ENCODE measurements at places on chromosomes 3 and 15. TPM values are rescaled to one million over a fixed set of nuclear protein-coding genes. Genes with fewer than 3 reads are reported as not detected.

DNA sequence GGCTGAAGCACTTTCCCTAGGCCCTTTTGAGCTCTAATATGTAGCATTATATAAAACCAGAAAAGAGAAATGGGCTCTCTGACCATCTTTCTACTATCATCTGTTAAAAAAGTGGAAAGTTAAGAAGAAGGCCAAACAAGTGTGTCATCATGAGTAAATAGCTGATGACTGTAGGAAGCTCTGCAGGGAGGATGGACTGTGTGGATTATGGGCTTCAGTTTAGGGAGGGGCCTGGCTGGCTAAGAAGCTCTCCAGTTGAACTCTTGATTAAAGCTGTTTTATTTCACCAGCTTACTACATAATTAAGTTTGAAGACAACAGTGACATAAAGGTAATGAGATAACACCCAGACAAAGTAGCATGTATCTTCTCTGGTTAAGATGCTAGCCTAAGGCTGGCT lies 30.6 kb downstream of the INTS14 start:
- peak; percentile 75 for DNase-seq

GRCh38 chr3:108524537-108524936 lies 14.1 kb upstream of the MYH15 start:
- DNase-seq: no peak

DNA sequence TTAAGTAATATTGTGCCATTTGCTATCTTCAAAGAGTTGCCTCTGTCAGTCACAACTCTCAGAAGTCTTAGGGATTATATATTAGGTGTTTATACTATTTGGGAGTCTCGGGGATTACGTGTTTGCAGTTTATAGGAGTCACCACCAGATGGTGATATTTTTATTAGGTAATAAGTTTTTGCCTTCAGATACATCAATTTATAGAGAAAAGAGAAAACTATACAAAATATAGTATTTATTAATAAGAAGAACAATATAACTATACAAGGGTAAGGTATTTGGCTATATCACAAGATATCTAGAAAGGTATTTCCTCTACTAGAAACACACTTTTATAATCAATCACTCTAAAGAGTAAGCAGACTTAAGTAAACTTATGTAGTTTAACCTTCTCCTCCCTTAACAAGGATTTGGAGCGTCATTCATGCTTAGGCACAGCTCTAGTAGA lies 10.7 kb upstream of the DHX36 start:
- DNase-seq: peak; percentile 38

DNA sequence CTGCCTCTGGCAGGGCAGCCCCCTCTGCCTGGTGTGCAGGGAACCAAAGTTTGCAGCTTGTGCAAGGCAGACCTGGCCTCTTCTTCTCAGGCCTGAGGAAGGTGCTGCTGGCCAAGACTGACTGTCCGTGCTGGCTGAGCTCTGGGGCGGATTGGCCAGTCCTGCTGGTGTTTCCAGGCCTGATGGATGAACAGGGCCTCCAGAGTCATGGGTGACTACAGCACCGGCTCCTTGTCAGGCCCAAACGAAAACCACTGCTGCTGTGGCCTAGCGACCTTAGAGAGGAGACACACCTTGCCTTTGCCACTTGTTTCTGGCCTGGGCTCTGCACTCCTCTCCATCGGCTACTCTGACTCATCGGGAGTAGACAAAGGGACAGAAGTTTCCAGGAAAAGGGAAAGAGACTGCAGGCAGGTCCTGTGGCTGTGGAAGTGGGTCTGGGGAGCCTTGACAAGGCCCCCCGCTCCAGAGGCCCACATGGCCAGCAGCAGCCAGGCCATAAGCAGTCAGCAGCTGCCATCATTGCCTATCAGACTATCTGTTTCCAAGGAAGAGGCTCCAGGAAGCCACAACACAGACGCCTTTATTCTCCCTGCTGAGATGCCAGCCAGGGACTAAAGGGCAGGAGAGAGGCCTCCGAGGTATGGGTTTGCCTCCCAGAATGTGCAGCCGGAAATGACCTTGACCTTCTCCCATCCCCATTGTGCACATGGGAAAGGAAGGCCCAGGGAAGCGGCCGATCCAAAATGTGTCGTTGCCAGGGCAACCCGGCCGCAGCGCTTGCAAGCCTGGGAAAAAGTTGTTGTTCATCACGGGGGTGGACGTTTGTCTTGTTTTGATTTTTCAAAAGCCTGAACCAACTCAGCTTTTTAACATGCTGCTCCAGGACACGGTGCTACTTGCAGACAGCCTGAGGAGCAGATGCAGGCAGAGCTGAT lies 160.5 kb downstream of the CHSY1 start:
- DNase-seq: peak; percentile 79

DNA sequence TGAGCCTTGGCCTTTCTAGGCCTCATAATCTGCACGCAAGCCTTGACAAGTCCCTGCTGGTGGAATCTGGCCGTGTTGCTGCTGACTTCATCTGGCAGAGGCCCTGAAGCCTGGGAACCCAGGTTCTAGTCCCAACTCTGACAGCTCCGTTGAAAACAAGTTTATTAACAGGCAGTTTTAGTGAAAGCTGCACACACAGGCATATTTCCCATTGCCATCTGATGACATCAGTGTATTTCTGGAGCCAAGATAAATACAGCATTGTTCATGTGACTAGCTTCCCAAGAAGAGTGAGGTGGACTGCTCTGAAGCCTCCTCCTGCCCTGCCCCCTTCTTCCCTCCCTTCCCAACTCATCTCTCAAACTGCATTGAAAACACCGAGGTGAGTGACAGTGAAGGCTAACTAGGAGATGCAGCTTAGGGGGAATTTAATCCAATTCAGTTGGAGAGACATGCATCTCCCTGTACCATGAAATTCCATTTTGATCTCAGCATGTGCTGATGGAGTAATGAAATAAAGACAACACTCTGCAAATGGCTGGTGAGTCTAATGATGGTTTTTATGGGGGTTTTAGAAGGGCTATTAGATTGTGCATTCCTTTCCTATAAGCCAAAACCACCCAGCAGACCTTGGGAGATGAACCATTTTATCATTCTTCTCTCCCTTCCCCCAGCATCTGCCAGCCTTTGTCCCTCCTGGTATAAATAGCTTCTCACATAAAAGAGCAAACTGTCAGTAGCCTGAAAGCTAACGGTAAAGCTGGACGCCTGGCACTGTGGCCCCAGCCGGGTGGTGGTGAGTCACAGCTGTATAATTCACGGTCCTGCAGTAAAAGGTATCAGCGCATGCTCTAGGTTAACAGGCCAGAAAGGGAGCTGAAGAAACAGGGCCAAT lies 38.0 kb downstream of the PRICKLE2 start:
- DNase-seq: peak; percentile 97

DNA sequence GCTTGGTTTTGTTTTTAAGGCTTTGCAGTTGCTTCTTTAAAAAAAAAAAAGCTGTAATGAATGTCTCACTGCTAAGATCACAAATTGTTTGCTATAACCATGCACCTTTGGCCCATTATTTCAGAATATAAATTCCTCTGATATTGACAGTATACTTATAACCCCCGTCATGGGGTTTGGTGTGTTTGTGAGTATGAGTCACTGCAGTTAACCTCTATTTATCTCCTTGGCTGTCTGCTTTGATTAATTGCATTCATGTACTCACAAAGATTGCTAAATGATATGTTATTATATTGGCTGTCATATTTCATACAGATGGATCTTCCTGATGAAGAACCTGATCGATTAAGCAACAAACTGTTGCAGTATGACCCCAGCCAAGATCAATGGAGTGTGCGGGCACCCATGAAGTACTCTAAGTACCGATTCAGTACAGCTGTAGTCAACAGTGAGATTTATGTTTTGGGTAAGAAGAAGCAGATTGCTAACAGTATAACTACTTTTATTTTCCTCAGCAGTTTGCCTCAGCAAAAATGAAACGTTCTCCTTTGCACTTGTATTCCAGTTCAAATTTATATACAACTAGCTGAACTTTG lies 14.9 kb downstream of the KBTBD12 start:
- no peak for DNase-seq

DNA sequence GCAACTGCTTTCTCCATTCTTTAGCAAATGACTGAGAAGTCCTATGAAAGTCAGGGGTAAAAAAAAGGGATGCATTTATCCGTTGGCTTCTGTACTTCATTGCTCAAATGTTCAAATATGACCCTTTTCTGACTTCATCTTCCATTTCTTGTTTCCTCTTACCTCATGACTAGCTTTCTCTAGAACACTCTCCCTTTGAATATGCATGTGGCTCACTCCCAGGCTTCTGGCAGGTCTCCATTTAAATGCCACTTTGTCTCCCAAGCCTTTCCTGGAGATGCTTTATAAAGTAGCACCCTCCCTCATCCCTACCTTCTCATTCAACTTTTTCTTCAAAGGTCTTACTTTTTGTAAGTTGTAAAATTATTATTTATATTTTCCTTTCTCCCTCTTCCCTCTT lies 781.8 kb downstream of the NAALADL2 start:
- no peak for DNase-seq

The CCDC33 gene
- total RNA-seq: not detected

The TMC3 gene
- not detected for total RNA-seq

The KCNH8 gene
- total RNA-seq: not detected

The GOLGA8T gene
- not detected for total RNA-seq

The SAMD7 gene
- not detected for total RNA-seq

The RGMA gene
- total RNA-seq: not detected

Data from HFFc6 (cell line).